Stimulated activated CD4-positive, alpha-beta T cell treated with anti-CD3 and anti-CD28 coated beads, Interleukin-15, amount 100 ng/mL, for 1 hour (primary cell): ENCODE measurements at places on chromosomes 12 and 14.

DNA sequence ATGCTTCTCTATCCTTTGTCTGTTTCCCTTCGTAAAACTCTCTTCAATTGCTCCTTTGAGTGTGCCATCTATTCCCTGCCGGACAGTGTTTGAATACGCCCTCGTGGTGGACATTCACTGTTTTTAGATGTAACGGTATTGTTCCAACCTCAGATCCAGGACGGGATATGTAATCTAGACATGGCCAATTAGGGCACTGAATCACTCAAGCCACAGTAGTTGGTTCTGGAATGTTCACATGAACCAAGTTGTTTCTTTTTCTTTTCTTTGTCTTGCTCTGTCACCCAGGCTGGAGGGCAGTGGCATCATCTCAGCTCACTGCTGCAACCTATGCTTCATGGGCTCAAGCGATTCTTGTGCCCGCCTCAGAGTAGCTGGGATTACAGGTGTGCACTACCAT is 204.2 kb upstream of the PLXNC1 start:
- DNase-seq = no peak

- no peak for DNase-seq
Observed at GRCh38 chr14:64125270-64125669, 168.9 kb downstream of the ESR2 start.

DNA sequence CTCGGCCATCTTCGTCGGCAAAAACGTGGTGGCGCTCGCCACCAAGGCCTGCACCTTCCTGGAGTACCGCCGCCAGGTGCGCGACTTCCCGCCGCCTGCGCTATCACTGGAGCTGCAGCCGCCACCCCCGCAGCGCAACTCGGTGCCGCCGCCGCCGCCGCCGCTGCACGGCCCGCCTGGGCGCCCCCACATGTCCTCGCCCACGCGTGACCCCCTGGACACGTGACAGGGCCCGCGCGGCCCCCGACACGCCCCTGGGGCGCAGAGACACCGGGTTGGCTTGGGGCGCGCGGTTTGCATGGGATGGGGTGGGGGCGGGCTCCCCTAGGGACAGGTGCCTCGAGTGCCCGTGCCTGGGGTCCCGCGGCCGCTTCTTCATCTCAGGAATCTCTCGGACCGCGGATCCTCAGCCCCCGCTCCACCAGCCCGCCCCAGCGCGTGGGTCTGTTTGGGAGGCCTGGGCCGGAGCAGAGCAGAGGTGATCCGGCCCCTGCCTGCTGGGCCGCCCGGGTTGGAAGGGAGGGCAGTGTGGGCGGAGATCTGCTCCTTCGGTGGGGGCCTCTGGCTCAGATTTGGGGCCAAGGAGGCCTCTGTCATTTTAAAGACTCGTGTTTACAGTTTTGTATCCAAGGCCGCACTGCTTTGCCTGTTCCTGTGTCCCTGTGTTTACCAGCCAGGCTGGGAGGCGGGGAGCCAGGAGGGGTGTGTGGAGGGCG is 3.3 kb downstream of the TMEM121 start:
- peak; percentile 37 for DNase-seq

- DNase-seq = no peak
Observed at GRCh38 chr12:12046401-12046800, 24.3 kb upstream of the BCL2L14 start.

DNA sequence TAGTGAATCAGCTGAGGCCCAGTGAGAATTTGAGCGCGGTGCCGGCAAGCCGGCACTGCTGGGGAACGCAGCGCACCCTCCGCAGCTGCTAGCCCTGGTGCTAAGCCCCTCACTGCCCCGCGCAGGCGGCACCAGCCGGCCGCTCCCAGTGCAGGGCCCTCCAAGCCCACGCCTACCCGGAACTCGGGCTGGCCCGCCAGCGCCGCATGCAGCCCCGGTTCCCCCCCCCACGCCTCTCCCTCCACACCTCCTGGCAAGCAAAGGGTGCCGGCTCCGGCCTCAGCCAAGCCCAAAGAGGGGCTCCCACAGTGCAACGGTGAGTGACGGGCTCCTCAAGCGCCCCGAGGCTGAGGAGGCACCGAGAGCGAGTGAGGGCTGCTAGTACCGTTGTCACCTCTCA is 54.5 kb upstream of the VASH1 start:
- DNase-seq = no peak

DNA sequence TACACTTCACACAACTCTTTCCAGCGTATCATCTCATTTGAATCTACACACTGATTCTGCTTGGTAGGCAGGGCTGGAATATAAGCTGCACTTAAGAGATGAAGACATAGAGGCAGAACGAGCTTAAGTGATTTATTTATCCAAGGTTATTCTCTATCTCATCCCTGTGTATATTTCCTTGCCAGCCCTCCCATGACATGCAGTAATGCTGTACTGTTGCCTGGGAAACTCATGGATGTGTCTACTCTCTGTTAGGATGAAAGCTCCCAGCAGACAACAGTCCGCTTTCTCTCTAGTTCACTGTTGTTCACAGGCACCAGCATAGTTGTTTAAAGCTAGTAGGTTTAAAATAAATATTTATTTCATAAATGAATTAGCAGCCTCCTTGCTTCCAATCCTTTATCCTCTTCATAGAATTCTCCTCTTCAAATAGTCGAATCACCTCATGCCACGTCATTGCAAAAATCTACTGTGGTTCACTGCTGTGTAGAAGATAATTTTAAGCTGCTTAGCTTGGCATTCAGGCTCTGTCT is 25.4 kb downstream of the FGF6 start:
- DNase-seq = no peak

GRCh38 chr14:64758691-64759554 is 54.7 kb downstream of the PLEKHG3 start:
- no peak for DNase-seq

GRCh38 chr12:131912518-131913274 is 16.4 kb upstream of the PUS1 start:
- DNase-seq = no peak

DNA sequence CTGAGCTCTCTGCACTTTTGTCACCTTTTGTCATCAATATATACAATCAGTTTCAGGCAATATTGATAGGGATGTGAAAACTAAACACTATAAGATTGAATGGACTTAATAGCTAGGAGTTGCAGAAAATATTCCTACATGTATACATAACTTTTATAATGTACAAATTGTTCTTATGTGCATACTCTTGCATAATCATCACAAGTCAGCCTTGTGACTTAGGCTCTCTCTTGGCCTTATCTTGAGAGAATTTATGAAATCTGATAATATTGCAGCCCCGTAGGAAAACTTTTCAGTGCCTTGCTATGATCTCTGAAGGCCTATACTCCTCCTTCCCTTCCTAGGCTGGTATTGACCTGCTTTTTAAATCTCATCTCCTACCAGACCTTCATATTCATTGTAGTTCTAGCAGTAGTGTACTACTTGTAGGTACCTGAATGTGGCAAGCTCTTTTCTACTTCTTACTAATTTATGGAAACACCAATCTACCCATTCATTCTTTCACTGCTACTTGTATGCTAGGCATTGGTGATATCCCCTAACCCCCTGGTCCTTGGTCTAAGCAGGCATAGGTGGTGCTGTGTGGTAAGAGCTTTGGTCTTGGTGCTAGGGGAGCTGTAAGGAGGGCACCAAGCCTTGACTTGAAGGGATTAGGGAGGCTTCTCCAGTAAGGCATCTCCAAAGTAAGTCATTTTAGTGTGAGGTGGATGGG is 100.0 kb downstream of the PRKCH start:
- DNase-seq = no peak

- no peak for DNase-seq
Observed at GRCh38 chr14:75170772-75171171, 5.6 kb downstream of the TMED10 start.

GRCh38 chr12:6226679-6227051 is 26.5 kb downstream of the CD9 start:
- DNase-seq = no peak

DNA sequence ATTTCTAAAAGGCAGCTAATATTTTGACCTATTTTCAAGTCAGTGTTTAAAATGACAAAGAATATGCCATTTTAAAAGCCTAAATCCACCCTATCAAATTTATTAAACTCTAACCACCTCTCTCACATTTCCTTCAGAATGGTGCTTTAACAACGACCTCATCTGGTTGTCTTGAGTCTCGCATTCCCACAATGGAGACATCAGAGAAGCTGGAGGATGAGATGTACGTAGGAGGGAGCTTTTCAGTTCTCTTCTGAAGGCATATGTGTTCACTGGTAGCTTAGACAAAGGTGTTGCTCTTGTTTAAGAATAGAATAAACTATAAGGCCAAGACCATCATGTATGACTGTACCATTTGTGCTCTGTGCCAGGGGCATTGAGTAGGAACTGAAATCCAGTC is 82.9 kb downstream of the BCL2L14 start:
- DNase-seq = no peak

- no peak for DNase-seq
Observed at GRCh38 chr12:109892748-109893147, 7.3 kb upstream of the TCHP start.

DNA sequence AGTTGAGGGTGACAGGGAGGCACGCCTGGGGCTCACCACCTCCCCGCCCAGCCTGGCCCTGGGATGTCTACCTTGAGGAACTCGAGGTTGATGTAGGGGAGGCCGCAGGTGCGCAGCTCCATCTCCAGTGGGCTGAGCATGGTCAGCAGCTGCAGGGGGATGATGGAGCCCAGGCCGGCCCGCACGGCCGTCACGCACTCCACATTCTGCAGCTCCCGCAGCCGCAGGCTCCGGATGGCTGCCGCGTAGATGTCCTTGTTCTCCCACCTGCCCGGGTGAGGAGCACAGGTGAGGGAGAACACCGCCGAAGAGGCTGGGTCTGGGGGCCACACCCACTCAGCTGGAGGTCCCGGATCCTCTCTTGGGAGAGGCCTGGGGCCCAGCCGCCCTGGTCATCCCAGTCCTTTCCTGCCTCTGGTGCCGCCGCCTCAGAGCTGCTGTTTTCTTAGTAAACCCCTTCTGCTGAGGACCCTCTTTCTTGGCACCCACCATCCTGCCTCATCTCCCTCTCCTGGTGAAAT is 38.2 kb downstream of the TRAFD1 start:
- DNase-seq = no peak

GRCh38 chr12:44763021-44763420 is 113.1 kb downstream of the NELL2 start:
- DNase-seq = no peak

DNA sequence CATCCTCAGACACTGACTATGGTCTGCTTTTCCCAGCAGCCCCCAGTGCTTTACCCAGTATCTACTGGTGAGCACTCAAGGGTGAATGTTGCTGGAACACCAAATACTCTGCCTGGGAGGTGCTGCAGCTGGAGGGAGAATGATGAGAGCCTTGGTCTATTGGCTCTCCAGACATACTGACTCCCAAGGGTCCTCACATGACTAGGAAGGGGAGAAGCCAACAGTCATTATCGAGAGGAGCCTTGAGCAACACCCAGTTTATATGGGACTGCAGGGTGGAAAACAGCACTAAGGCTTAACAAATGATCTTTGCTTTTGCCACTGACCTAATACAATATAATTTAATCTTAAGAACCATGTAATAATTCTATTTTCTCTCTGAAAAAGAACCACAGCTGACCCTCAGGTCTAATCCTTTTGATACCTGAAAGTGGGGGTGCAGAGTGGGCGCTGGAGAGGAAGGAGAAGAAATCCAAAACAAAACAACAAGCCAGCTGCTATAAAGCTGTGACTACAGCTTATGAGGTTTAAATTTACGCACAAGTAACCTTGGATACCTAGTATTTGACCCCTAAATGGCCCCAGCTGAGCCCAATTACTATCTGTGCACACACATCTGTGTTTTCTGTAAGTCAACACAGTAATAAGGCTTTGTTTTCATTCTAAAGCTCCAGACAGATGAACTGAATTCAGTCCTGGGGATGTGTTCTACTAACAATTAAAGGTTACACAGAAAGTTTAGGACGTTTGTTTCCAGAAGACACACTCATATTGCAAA is 107.8 kb upstream of the GRIP1 start:
- no peak for DNase-seq

- no peak for DNase-seq
Observed at GRCh38 chr12:132329036-132329719, at the start of gene GALNT9. Gene GALNT9 (minus strand): TSS chr12:132329589. CDS start chr12:132329203, 386 bp downstream.
